Mammary epithelial cell (primary cell): ENCODE measurements at places on chromosomes 2 and 18.

GRCh38 chr18:47815486-47816270, 114.8 kb downstream of the SMAD2 start:
- no peak for DNase-seq

DNA sequence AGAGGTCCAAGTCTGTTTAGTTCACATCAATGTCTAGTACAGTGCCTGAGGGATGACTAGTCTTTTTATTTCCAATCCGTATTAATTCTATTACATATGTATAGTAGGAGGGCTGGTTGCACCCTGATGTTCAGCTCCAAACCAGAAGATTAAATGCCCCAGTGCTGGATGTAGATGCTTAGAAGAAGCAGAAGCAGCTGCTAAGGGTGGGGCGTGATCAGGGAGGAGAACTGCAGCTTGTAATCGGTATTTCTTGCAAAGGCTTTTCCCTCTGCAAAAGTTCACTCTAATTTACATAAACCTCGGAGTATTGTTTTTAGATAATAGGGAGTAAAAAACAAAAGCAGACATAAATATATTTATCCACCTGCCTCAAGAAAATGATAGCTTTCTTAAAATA, 145.3 kb upstream of the ITGA4 start:
- DNase-seq = no peak

DNA sequence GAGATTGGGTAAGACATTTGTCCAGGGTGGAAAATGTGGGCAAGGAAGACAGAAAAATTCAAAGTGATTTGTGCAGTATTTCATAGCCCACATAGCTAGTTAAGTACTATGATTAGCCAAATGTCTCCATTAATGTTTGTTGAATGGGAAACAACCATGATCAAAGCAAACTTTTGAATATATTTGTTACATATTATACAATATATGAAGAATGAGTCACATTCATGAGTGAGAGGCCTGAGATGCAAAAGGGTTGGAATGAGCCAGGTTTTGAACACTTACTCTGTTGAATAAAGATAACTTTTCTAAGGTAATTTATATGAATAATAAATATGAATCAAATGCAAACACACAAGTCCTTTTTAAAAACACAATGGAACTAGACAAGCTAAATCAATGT, 984.5 kb upstream of the CDH2 start:
- DNase-seq = no peak

DNA sequence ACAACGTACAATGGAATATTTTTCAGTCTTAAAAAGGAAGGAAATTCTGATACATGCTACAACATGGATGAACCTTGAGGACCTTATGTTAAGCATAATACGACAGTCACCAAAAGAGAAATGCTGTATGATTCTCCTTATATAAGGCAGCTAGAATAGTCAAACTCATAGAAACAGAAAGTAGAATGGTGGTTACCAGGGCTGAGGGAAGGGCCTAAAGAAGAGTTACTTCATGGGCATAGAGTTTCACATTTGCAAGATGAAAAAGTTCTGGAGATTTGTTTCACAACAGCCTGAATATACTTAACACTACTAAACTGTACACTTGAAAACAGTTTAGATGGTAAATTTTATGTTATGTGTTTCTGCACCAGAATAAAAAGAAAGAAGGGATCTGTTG, 113.3 kb downstream of the GALNT1 start:
- DNase-seq = no peak

GRCh38 chr2:30422444-30423040, 24.5 kb upstream of the LCLAT1 start:
- DNase-seq = peak; percentile 45

DNA sequence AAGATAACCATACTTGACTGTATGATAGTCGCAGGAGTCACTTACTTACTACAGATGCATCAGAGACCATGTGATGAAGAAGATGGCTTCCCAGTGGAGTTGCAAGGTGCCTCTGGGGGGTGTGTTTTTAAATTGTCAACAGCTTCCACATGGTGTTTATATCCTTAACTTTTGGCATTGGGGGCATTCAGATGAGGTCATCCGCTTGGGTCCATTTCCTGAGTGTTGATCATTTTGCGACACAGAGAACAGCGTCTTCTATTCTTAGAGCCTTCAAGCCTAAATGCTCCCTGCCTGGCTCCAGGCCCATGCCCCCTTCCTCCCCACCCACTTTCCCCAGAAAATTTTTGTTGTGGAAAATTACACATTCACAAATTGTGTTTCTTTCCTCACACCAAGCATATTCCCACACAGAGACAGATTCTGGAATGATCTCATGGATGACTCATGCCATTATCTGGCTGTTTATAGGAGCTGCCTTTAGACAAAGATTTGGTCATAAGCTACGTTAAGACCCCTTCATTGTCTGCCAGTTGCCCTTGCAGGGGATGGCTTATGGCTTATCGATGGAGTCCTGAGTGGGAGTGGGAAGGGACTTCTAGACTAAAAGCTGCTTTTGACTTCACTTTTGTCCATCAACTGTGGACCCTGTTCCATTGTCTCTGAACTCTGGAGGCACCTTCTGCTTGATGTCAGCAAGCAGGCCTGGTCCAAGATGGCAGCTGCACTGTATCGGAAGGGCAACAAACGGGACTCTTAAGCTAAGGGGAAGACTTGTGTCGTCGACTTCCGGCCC, 91.8 kb downstream of the CABLES1 start:
- DNase-seq = peak; percentile 20

DNA sequence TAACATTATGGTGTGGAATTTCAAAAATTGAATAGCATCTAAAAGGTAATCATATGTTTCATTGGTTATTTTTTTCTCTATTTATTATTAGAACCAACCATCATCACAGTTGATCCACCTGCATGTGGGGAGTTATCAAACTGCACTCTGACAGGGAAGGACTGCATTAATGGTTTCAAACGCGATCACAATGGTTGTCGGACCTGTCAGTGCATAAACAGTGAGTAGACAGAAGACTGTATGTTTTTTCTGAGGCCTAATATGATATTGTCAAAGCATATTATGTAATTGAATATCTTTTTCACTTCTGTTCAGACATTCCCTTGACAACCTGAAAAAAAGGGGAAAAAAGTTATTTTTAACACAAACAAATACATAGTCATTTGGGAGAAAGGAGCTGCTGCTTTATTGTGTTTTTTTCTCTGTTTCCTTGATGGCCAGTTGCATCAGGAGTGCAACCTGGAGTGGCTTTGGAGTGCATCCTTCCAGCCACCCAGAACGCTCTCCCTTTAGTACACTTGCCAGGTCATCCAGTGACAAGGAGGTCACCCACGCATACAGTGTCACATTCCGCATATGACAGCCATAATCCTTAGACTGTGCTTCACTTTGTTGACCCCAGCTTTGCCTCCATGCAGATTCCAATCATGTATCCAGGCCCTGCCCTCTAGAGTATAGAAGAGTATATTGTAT, 98.7 kb downstream of the FEZ2 start:
- no peak for DNase-seq

- no peak for DNase-seq
These were observed 64.2 kb downstream of the EMX1 start for GRCh38 chr2:72981536-72981935.

DNA sequence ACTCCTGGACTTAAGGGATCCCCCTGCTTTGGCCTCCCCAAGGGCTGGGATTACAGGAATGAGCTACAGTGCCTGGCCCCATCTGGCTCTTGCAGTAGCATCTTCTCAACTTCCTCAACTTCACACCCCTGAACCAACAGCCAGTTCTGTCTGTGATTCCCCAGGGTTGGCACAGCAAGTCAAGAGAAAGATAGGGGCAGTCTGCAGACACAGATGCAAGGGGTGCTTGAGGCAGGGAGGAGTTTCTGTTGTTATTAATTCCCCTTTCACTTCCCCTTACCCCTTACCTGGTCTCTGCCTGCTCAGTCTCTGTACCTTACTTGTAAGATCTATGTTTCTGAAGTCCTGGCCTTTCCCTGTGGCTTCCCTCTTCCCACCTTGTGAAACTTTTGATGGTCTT, 54.1 kb upstream of the MEX3C start:
- DNase-seq = no peak

GRCh38 chr2:23489471-23490322, 104.7 kb downstream of the KLHL29 start:
- no peak for DNase-seq

GRCh38 chr2:179021258-179021657, 28.7 kb downstream of the CCDC141 start:
- DNase-seq = no peak

DNA sequence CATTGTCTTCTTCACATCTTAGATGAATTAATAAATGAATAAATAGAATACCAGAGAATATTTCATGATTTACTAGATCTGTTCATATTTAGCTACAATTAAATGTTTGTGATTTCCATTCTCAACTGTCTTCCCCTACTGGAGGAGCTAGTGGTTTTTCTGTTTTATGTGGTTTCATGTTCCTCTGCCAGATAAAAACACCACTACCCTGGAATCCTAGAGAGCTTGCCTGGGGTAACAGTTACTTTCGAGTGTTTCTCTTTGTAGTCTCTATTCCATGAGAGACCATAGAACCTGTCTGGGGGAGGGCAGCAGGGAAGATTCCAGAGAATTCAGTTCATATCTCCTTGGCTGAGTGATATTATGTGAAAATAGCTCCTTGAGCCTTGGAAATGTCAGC, 349.2 kb downstream of the INSIG2 start:
- no peak for DNase-seq

- peak; percentile 75 for DNase-seq
These were observed 221.1 kb downstream of the ANAPC1 start for GRCh38 chr2:111662771-111663470.

DNA sequence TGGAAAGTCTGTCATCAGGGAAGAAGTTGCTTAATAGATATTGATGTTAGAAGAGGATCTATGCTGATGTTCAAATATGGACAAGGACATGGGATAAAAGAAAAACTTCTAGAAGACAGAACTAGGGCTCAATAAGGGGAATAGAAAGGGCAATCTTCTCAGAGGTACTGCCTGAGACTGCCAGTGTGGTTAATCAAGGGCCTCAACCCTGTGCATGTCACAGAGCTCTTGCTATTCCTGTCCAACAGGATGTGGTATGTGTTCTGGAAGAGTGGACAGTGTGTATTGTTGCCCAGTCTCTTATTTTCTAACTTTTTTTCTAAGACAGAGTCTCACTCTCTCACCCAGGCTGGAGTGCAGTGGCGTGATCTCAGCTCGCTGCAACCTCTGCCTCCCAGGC, 27.8 kb upstream of the RNF125 start:
- no peak for DNase-seq

- peak; percentile 38 for DNase-seq
These were observed 575.9 kb upstream of the ZEB2 start for GRCh38 chr2:145095641-145096435.

DNA sequence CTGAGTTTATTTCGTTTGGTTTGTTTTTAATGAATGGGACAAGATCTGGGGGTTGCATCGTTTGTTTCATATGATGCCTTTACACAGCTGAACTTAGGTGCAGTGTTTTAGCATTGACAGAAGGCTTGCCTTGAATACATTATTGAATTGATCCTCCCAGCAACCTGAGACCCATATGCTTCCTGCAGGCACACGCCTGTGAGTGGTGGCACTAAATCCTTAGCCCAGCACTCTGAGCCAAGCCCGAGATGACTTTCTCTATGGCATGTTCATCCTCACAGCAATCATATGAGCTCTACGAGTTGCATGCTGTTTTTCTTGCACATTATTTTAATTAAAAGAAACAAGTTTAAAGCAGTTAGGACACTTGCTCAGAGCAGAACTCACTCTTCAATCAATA, 47.8 kb upstream of the AGAP1 start:
- DNase-seq = no peak

- no peak for DNase-seq
These were observed 29.2 kb downstream of the UNC50 start for GRCh38 chr2:98637401-98638147.

GRCh38 chr2:55224761-55225261, 7.3 kb downstream of the CLHC1 start:
- no peak for DNase-seq

DNA sequence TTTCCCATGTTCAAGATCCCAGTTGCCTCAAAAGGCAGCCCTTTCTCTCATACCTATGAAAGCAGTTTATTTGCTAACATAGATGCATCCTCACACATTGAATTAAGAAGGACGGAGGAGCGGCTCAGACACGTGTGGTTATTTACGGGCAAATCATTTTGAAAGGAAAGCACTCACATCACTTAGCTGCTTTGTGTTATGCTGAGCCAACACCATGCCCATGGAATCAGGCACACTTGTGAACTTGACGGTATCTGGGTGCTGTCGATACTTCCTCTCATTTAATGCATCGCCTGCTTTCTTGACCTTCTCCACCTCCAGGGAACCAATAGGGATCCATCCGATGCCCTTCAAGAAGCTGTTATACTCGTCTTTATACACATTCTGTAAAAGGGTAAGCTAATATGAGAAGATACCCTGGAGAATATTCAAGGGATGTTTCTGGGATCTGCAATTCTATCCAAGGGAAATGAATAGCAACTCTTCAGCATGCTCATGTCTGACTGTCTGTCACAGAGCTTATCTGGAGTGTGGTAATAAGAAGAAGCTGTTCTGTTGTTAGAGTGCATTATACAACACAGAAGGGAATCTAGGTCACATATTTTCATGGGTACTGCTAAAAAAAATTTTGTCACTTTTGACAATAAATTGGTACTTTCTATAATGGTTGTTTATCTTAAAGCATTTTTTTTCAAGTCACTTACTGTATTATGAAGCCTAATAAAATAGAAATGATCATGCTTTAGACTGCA, 63.3 kb downstream of the NEB start:
- DNase-seq = no peak

DNA sequence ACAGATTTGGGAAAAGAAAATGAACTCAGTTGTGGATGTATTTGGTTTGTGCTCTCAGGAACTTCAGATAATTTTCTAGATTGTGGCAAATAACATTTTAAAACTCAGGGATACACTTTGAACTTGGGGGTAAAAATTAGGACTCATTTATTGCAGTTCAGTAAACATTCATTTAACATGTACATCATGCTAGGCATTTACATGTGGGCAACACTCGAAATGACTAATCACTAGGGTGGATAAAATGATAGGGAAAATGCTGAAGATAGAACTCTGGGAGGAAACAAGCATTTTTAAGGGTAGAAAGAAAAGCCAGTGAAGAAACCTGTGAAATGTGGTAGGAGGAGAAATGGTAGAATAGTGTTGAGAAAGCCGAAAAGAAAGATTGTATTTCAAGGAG, 7.8 kb downstream of the FAM117B start:
- DNase-seq = no peak

- no peak for DNase-seq
These were observed 298.4 kb downstream of the LPIN1 start for GRCh38 chr2:12044857-12045256.

DNA sequence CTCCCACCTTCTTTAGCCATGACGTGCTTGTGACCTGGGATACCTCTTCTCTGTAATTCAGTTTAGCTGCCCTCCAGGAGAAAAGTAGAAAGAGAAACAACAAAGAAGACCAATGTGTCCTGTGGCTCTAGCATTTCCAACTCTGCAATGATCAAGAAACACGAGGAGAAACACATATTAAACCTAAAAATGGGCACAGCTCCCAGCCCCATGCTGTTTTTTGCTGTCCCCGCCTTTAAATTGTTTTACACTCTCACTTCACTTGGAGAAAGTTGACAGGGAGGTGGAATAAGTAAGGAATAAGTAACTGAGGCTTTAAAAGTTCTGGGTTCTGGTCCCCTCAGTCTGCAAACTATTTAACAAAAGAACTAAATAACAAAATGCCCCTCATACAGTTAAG, 390.6 kb downstream of the TNS1 start:
- no peak for DNase-seq

- DNase-seq = no peak
These were observed 53.8 kb downstream of the EEF1B2 start for GRCh38 chr2:206213514-206213845.

- DNase-seq = no peak
These were observed 4.9 kb upstream of the CNDP1 start for GRCh38 chr18:74529378-74529777.
